Activated CD8-positive, alpha-beta memory T cell treated with anti-CD3 and anti-CD28 coated beads for 1 hour (primary cell): ENCODE measurements at places on chromosomes 1 and 21.

DNA sequence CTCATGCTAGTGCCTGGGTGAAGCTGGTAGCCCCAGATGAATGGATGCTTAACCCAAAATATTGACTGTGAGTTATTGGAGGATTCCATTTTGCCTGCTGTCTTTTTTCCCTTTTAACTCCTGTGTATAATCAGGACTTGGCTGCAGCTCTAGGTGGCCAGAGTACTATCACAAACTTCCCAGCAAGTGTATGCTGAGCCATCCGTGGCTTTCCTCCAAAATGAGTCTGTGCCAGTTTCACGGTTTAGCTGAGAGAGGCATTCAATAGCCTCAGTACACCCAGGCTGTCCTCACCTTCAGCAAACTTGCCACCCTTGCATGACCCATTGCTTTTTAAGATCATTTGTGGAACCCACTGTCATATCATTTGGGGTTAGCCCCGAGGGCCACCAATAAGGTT is 5.3 kb upstream of the DPT start:
- no peak for DNase-seq

DNA sequence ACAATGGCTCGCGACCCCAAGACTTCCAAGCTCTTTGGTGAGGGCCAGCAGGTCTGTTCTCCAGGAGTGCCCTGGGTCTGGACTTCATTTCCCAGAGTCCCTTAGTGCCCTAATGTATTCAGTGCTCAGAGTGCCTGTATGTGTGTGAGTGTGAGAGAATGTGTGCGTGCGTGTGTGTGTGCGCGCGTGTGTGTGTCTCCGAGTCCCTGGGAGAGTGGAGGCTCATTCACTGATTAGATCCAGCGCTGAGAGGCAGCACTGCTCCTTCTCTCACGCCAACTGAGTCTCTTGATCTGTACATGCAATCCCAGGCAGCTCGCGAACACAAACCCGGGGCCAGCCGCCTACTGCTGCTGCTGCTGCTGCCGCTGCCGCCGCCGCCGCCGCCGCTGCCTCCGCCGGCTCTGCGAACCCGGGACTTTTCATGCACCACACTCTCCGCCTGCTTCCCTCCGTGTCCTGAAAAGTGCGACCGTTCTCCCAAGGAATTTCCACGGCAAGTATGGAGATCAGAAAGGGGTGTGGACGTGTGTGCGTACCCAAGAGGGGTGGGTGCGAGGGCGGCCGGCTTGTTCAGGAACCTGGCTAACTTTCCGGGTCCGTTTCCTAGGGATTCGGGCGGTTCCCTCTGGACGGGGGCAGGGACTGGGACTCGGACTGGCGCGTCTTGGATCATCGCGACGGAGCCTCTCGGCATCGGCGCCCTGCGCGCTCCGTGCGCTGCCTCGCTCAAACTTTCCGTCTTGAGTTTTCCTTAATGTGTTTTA is at the start of gene RNF220:
TSS of gene RNF220 (plus strand) at position 225 of the 767 bp plus-strand sequence.
- DNase-seq: no peak

DNA sequence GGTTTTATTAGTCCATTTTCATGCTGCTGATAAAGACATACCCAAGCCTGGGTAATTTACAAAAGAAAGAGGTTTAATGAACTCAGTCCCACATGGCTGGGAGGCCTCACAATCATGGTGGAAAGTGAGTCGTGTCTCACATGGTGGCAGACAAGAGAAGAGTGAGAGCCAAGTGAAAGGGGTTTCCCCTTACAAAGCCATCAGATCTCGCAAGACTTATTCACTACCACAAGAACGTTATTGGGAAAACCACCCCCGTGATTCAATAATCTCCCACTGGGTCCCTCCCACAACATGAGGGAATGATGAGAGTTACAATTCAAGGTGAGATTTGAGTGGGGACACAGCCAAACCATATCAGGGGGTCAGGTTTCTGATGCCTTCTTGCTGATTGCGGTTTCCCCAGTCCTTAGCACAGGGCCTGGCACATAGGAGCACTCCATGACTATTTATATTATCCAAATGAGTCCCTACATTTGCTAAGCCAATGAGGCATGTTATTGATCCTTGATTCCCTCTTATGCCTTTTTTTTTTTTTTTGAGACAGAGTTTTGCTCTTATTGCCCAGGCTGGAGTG is 35.3 kb upstream of the PAXBP1 start:
- DNase-seq: no peak

- no peak for DNase-seq
These were observed 15.3 kb upstream of the SSX2IP start for GRCh38 chr1:84705513-84705912.

DNA sequence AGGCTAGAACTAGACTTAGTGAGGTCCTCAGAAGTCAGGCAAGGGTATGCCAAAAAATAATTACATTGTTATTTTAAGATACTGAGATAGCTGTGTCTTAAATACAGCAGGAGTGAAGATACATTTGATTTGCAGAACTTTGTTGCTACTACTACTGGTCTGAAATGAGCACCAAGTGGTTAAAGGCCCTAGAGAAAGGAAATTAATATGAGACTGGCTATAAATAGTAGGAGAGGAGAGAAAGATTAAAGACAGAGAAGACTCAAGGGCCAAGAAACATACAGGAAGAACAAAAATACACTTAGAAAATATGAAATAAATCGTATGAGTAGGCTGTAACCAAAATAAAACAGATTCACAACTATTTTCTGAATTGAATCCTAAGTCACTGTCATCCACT is 21.3 kb downstream of the HNRNPR start:
- no peak for DNase-seq

DNA sequence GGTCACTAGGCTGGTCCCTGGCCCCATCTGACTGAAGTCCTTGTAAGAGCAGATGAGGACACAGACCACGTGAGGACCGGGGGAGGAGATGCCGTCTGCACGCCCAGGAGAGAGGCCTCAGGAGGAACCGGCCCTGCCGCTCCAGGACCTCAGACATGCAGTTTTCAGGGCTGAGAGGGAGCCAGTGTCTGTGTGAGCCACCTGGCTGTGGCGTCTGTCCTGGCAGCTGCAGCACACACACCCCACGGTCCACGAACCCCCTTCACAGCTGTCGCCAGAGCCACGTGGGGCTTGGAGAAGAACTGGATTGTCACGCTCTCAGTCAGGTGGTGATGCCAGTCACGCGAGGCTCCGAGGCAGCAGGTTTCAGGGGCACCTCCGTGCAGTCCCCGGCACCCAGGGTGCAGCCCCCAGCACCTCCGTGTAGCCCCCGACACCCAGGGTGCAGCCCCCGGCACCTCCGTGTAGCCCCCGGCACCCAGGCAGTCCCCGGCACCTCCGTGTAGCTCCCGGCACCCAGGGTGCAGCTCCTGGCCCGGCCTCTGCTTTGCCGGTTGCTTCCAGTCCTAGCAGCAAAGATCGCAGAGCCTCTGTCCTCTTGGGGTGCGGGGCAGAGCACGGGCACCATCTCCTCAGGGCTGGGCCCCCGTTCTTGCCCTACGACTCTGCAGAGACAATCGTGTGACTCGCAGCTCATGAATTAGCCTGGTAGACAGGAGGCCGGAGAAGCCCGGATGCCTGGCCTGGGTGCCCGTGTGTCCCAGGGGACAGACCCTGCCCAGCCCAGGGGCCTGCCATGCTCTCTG is 19.0 kb upstream of the SUMO3 start:
- no peak for DNase-seq

GRCh38 chr1:201069636-201070035 is 42.6 kb downstream of the CACNA1S start:
- DNase-seq: no peak

DNA sequence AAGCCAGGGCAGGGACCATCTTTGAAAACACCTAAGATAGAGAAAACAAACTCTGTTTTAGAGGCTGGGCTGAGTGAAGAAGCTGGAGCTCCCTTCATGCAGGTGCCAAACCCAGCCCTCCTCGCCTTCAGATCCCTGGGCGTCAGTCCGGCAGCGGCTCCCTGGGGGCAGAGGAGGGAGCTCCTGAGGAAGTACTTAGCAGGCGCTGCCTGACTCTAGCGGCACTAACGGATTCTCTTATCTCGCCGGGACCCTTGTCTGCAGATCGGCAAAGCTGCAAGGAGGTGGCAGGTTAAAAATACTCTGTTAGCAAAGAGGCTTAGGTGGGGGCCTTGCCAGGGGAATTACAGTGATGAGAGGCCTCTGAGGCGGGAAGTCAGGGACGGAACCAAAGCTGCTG is 79.6 kb downstream of the PLXNA2 start:
- no peak for DNase-seq

DNA sequence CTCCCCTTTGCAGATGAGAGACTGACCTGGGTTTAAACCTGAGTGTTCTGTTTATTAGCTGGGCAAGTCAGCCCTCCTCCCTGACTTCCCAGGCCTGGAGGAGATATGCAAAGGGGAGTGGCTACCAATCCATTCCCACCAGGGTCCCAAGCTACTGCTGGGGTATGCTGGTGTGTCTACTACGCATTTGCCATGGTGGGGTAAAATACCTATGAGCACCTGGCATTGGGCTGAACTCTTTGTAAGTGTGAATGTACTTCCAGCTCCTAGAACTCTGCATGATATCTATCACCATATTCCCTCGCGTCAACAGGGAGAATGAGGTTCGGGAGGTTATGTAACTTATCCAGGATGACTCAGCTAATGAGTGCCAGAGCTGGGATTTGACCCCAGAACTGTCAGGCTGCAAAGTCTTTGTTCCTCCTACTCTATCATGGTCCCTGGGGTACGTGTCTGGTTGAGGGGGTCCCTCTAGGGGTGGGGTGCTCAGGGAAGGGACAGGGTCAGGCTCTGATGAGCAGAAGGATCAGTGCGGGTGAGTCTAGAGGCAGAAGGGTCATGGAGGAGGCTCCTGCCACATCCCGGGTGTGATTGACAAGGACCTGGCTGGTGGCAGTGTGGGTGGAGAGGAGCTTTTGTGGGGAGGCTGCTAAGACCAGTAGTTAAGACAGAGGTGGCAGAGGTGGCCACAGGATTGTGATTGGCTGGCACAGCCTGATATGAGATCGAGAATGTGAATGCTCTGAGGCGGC is 16.7 kb downstream of the AMPD2 start:
- DNase-seq: no peak

GRCh38 chr1:25711555-25712298 is 88.3 kb upstream of the SELENON start:
- peak; percentile 32 for DNase-seq

DNA sequence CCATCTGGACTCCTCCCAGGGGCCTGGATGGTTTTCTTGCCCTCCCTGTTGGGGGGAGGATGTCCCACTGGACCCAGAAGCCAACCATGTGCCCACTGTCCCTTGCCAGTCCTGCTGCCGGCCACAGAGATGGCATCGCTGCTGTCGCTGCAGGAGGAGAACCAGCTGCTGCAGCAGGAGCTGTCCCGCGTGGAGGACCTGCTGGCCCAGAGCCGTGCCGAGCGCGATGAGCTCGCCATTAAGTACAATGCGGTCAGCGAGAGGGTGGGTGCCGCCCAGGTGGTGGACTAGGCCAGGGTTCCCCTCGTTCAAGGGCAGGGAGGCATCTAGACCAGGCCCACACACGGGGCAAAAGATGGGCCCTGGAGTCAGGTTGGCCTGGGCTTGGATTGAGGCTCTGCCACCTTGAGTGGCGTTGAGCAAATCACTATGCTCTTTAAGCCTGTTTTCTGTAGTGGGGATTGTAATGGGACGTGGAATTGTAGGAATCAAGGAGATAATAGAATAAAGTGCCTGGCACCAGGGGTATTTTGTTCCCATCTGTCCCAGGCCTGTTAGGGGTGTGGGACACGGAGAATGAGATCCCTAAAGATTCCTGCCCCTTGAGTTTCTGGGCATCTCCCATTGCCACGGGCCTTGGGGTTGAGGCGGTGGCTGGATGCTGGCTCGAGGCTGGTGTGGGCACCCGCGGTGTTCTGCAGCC is 2.6 kb downstream of the CROCC start:
- DNase-seq: no peak

DNA sequence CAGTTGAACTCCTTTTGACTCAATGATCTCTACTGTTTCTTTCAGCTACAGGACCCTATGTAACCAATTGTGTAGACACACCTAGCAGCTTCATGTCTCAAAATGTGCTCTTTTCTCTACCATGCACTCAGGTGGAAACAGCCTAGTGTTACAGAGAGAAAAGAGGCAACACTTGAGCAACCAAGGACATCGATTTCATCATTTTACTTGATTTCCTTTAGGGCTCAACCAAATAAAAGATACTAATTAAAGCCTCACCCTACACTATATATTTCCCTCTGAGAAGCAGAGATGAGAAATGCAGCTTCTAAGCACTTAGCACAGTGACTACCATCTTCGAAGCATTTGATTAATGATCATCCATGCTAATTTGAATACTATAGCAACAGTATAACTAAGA is 55.1 kb downstream of the PTGER3 start:
- no peak for DNase-seq

DNA sequence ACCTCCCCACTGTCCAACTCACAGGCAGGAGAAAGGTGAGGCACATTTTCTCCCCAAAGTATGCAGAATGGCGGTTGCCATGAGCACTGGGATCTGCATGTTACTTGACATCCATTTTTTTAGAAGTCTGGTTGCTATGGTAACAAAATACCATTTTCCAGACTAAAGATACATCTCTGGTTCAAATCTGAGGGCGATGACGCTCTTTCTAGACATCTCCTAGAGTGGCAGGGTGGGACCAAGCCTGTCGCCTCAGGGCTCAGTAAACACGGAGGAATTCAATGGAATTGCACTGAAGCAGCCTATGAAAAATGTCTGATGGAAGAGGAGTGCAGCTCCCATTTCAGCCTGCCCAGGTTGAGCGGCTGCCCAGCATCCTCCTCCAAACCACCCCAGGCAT is 21.5 kb upstream of the FAM43B start:
- DNase-seq: no peak

- no peak for DNase-seq
These were observed 13.8 kb downstream of the SLC35E2B start for GRCh38 chr1:1678581-1679380.

- no peak for DNase-seq
These were observed 72.7 kb downstream of the BACH1 start for GRCh38 chr21:29371464-29371863.
